Central memory CD4-positive, alpha-beta T cell (primary cell): ENCODE measurements at places on chromosomes 2 and 18.

GRCh38 chr2:217184242-217184641 lies 324.4 kb upstream of the TNP1 start:
- no peak for DNase-seq

DNA sequence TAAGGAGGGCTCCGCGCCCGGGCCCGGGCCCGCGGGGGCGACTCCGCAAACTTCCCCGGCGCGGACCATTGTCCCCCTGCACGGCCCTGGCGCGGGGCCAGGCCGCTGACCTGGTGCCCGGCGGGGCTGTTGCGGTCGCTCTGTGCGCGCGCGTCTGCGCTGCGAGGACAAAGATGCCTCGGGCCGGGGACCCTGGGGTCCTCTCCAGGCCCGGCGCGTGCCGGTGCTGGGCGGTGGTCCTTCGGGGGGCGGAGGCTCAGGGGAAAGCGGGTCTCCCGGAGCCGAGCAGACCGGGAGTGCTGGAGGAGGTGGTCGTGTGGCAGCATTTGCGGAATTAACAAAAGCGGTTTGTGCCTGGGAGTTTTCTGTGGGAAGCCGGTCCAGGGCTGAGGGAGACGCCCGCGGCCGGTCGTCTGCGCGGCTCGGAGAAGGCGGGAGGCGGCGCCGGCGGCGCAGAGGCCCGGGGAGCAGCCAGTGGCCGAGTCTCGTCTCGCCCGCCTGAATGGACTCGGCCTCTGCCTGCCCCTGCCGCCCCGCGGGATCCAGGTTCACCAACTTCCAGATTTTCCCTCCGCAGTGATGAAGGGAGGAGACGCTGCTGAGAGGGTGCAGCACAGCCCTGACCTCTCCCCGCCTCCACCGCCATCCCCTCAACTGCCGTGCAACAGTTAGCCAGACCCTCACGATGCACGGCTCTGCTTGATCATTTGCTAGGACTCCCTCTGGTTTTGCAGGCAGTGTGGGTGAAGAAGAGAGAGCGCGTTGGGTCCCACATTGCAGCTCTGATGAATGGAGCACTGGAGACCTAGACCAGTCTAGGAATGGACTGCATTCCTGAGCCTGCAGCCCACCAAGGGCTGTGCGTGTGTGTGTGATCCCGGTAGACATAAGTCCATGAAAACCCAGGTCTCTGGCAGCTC lies 705 bp downstream of the EFR3B start:
- DNase-seq: no peak

GRCh38 chr2:139917690-139918384 lies 1137.6 kb upstream of the NXPH2 start:
- no peak for DNase-seq

- DNase-seq: no peak
These were observed 414.2 kb downstream of the ZNF521 start for GRCh38 chr18:24937639-24938275.

- DNase-seq: no peak
These were observed 36.5 kb downstream of the COLEC12 start for GRCh38 chr18:463827-464541.

- DNase-seq: no peak
These were observed 67.9 kb downstream of the SETBP1 start for GRCh38 chr18:44748582-44748981.

DNA sequence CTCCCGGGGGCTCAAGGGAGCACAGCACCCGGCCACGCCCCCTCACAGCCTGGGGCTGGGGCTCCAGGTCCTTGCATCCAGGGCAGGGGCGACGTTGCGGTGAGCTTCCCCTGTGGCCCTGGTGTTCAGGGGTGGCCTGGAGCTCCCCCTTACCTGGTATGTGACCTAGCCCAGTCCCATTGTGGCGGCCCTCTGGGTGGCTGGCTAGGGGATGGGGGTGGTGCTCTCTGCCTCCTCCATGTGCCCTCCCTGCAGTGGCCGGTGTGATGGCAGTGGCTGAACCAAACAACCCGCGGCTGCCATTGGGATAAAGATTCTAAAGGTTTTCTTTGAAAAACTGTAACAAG lies 288.3 kb downstream of the RDH14 start:
- no peak for DNase-seq
